ENCODE measurements at places on chromosomes 4 and X.

GRCh38 chrX:67779099-67779498 lies 235.3 kb downstream of the AR start:
- no peak for DNase-seq

- no peak for DNase-seq
Measured at GRCh38 chrX:72358313-72358712, 52.6 kb upstream of the CITED1 start.

GRCh38 chr4:84481077-84481859 lies 17.8 kb downstream of the NKX6-1 start:
- no peak for DNase-seq

GRCh38 chr4:90281541-90282355 lies 154.6 kb downstream of the CCSER1 start:
- DNase-seq = no peak

GRCh38 chr4:100935090-100935489 lies 412.2 kb downstream of the PPP3CA start:
- DNase-seq = no peak

GRCh38 chr4:34372815-34373214 lies 1871.5 kb downstream of the ARAP2 start:
- DNase-seq = no peak

DNA sequence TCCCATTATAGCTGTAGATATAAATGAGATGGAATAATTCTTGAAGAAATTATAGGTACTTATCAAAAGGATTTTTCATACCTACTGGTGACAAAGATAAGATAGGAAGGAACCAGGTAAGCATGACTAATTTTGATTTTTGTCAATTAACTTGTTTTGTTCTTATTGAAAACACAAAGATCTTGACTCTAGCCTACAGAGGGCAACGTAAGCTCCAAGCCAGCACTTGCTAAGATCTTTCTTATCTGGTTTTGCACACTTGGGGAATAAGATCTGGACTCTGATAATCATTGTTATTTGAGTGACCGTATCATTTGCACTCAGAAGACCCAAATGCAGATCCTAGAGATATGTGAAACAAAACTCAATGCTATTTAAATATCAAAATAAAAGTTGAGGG lies 223.4 kb downstream of the VEGFC start:
- DNase-seq = no peak

DNA sequence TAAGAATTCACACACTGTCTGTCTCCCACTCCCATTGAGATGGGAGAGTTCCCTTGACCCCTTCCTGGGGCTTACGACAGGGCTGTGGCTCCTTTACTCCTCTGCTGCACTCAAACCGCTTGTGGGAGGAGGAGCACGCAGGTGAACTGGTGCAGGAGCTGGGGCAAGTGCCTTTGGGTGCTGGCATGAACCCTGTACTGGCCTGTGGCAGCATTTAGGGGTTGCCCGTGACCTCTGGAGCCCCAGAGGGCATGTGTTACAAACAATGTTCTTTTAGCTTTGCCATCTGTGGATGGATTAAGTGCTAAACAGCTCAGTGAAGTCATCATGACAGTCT lies 21.8 kb upstream of the FTHL17 start:
- DNase-seq = no peak

- peak; percentile 84 for DNase-seq
Measured at GRCh38 chr4:7761720-7762119, 177.9 kb downstream of the AFAP1 start.

DNA sequence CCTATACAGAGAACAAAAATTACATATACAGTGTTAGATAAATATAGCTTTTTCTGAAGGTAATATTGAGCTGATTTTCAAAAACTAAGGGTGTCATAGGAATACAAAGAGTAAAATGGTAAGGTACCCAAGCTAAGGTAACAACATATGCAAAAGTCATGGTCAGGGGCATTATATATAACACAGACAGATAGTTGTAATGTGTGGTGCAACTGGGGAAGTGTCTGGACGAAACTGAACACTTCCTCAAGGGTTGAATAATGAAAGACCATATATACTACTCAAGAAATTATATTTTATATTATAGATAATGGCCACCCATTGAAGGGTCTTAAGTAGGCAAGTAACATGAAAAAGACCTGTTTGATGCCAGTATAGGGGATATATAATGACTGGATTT lies 262.1 kb upstream of the CXXC4 start:
- DNase-seq = no peak

- DNase-seq = no peak
Measured at GRCh38 chr4:8272472-8273428, 3.2 kb downstream of the HTRA3 start.

GRCh38 chrX:69107747-69108401 lies 57.4 kb downstream of the PJA1 start:
- DNase-seq = no peak

Data from GM20000 (cell line).